Stimulated activated CD4-positive, alpha-beta T cell treated with anti-CD3 and anti-CD28 coated beads, Interleukin-4, amount 100 ng/mL, for 1 hour (primary cell): ENCODE measurements at places on chromosomes 16 and 17.
A peak's percentile ranks its signal among the peaks of the same experiment; 100 is the strongest.

GRCh38 chr17:43019418-43019817 is 2.8 kb downstream of the VAT1 start:
- no peak for DNase-seq

DNA sequence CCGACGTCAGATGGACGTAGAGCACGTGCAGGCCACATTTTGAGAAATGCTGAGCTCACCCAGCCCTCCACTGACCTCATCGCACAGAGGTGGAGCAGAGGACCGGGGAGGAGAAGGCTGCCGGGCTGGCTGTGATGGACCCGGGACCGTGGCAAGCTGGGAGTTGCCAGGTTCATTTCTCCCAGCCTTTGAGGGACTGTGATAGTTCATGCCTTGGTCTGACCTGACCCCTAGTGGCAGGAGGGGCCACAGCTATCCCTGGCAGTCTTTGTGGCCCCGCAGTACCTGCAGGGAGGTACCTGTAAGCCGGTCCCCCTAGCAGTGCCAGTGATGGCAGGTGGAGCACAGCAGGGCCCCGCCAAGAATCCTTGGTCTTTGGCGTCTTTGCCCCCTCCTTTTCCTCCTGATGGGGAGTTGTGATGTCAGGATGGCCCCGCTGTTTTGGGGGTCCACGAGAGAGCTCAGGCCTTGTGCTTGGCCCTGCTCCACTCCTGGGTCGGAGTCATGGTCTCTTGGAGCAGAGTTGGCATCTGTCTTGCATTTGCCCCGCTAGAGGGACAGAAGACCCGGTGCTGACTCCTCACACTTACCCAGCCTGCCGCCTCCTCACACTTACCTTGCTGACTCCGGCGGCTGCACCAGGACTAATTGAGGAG is 50.4 kb downstream of the OR1D5 start:
- peak; percentile 56 for DNase-seq

GRCh38 chr16:4862639-4863038 is 15.4 kb downstream of the UBN1 start:
- no peak for DNase-seq

DNA sequence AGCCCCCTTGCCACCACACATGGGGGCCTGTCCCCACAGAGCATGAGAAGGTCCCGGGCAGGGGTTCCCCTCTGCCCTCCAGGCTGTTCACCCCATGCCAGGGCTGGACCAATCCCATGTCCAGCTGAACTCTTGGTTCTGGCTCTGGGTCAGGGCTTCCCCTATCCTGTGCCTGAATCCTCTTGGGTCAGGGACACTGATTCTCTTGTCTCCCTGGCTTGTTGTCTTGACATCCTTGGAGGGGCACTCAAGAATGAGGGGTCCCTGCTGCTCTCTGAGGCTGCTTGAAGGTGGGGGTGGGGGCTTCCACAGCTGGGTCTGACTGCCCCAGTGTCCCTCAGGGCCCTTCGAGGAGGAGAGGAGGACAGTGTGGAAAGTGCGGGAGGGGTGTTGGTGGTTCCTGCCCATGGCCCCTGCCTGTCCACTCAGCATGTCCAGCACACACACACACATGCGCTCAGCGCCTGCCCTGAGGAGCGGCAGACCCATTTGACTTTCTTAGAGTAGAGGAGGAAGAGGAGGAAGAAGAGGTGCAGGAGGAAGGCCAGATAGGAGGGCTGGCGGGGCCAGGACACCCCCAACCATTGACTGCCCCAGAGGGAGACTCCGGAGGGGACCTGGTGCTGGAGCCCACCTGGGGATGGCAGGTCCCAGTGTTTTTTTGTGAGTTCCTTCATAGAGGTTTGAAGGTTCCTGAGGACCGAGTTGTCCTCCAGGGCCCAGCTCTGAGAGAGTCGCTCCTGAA is 47.0 kb downstream of the TNFRSF13B start:
- no peak for DNase-seq
